Activated naive CD8-positive, alpha-beta T cell treated with anti-CD3 and anti-CD28 coated beads for 36 hours (primary cell): ENCODE measurements at places on chromosomes 6 and 20. TPM values are rescaled to one million over a fixed set of nuclear protein-coding genes. Genes with fewer than 3 reads are reported as not detected.
A peak's percentile ranks its signal among the peaks of the same experiment; 100 is the strongest.

- no peak for DNase-seq
Observed at GRCh38 chr6:154907291-154907690, 87.8 kb upstream of the TIAM2 start.

GRCh38 chr6:24194978-24195700 lies 69.1 kb downstream of the NRSN1 start:
- DNase-seq = no peak

- no peak for DNase-seq
Observed at GRCh38 chr6:63563235-63563634, 9.0 kb upstream of the LOC128125822 start.

DNA sequence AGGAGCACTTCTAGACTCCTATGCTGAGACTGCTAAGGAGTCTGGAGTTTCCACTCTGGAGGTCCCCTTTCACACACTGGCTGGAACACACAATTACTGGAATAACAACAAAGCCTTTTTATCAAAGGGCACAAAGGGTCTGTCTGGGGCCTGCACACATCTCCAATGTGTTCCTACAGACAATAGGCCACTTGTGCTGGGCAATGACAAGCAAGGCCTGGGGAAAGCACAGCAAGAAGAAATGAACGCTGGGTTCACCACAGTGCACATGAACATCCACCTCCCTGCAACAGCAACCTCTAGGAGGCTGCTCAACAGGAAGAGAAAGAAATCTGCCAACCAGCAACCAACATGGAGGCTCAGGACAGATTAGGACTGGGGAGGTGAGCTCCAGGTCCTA lies 43.9 kb downstream of the TRPC4AP start:
- DNase-seq = no peak

GRCh38 chr6:69774740-69775584 lies 21.8 kb downstream of the LMBRD1 start:
- no peak for DNase-seq

DNA sequence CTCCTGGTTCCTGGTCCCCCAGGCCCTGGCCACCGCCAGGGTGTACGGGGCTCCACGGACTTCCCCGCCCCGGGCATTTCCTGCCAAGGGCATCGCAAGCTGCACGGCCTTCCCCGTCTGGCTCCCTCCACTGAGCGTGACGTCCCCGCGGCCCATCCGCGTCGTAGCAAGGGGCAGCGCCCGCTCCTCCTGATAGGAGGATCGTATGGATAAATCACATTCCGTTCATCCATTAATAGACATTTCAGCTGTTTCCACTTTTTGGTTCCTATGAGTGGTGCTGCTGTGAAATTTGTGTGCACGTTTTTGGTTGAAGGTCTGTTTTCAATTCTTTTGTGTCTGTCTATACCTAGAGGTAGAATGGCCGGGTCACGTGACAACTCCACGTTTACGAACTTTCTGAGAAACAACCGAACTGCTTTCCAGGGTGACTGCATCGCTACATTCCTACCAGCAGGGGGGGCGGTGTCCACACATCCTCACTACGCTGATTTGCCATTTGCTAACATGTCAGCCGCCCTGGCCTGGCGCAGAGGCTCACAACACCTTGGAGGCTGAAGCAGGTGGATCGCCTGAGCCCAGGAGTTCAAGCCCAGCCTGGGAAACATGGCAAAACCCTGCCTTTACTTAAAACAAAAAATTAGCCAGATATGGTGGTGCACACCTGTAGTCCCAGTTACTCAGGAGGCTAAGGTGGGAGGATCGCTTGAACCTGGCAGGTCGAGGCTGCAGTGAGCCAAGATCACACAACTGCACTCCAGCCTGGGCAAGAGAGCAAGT lies 37.7 kb downstream of the KCNQ2 start:
- DNase-seq = peak; percentile 73

GRCh38 chr6:134176264-134176975 lies 124.0 kb upstream of the SLC2A12 start:
- peak; percentile 23 for DNase-seq

DNA sequence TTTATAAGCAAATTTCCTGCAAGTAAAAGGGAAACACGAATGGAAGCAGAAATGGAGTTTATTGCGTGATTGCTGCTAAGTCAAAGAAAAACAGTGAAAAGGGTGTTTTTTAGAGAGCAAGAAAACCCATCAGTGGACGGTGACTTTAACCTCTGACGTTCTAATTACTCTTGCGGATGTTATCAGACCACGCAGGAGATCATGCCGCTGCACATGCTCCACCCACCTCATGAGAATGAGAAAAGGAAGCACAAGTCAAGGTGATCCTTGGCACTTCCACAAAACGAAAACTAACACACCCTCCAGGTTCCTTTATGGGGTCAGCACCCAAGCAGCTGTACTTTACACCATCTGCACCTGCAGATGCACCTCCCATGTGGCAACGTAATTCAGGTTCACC lies 45.0 kb downstream of the LYRM4 start:
- no peak for DNase-seq

- DNase-seq = no peak
Observed at GRCh38 chr6:3532296-3532916, 75.6 kb upstream of the SLC22A23 start.

DNA sequence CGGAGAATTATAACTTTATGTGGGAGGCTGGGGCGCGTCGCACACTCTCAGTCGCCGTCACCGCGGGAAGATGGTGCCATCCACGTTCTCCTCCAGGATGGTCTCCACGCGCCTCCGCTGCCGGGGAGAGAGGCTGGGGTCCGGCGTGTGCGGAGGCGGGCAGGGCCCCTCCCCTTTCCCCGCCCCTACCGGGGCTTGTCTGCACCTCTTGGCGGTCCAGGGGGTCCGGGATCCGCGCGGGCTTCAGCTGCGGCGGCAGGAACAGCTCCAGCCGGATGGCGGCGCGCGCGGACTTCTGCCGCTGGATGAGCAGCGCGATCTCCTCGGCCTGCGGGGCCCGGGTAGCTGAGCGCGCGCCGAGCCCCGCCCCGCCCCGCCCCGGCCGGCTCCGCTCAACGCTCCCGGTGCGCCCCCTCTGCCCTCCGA lies 807 bp downstream of the LKAAEAR1 start:
- DNase-seq = peak; percentile 82

DNA sequence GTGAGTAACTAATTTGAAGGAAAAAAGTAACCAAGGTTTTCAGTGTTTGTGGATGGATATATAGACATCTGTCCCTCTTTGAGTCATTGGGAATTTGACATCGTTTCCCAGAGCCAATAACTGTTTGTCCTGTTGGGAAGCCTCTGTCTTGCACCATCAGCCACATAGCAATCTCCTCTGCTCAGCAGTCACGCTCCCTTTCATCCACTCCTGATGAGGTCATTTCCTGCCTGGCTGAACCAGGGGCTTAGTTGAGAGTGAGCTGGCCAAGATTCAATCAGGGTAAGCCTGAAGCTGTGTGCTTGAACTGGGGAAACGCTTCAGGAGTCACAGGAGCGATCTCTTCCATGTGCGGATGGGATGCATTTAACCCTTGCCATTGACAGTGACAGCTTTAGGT lies 121.5 kb upstream of the FOXQ1 start:
- no peak for DNase-seq

DNA sequence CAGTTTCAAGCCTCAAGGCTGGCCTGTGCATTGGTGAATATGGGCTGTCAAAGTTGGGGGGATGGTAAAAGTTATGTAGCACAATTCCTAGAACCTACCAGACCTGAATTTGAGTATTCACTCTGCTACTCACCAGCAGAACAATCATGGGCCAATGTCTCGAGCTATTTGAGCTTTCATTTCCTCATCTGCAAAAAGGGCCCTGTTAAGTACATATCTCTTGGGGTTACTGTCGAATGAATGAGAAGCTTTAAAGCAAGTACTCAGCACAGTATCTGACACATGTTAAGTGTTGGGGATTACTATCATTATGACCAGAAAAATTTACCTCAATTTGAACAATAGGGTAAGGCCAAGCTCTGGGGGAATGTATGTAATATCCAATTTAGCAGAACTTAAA lies 13.5 kb upstream of the ENPP4 start:
- no peak for DNase-seq

DNA sequence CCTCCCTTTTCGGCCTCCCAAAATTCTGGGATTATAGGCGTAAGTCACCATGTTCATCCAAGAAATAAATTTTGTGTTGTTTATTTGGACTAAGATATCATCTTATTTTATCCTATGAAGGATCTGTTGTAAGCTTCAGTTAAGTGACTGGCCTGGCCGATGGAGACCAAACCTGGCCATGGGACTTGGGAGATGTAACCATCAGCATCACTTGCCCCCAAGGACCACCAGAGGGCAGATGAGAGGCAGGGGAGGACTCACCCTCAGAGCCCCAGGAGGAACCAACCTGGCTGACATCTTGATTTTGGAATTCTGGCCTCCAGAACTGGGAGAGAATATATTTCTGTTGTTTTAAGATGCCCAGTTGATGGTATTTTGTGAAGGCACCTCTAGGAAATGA lies 266.7 kb downstream of the CDH26 start:
- DNase-seq = peak; percentile 6

DNA sequence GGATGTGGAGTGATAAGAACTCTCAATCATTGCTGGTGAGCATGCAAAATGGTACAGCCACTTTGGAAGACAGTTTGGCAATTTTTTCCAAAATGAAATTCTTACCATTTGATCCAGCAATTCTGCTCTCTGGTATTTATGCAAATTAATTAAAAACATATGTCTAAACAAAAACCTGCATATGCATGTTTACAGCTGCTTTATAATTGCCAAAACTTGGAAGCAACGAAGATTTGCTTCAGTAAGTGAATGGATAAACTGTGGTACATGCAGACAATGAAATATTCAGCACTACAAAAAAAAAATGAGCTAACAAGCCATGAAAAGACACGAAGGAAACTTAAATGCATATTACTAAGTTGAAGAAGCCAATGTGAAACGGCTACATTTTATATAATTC lies 55.5 kb upstream of the SMLR1 start:
- no peak for DNase-seq

DNA sequence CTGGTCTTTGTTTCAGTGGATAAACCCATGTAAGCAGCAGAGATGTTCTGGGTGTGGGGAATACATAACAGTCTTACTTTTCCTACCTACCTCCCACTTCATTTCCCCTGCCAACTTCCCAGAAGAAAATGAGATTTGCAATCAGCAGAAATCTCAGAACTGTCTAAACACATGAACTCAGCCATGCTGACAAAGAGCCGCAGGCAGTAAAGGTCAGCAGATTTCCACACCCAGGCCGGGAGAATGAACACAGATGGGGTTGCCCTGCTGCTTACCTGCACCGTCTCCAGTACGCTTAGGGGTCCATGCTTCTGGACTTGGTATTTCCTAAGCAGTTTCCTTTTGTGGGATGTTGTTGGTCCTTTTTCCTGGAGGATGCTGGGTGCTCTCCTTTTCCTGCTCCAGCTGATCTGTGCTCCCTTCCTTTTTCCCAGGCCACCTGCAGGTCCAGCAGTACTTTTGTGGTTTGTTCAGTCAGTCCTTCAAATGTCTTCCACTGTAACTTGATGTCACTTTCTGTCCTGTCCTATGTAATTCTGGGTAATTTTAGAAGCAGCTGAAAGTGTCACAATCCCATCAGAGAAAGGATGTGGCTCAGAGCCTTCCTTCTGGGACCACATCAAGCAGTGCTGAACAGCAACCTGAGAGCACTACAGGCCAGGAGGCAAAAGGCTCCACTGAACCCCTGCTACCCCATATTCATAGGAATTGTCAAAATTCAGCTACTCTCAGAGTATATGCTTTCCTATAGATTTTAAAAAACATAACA lies 129.0 kb downstream of the CEP57L1 start:
- DNase-seq = no peak

GRCh38 chr6:110645685-110646418 lies 169.4 kb downstream of the CDK19 start:
- DNase-seq = no peak

DNA sequence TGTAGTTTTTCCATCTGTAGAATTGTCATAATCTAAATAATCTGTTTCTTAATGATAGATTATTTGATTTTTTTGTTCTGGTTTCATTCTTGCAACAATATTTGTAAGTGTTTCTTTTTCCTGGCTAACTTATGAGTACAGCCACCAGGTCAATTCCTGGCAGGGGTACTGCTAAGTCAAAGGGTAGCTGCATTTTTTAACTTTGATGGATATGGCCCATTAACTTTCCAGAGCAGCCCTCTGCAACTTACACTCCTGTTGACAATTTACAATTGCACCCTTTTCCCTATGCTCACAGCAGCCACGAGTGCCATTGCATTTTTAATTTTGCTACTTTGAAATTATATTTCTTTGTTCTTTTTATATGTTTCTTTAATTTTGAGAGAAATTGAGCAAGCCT lies 209.3 kb upstream of the CST7 start:
- no peak for DNase-seq

DNA sequence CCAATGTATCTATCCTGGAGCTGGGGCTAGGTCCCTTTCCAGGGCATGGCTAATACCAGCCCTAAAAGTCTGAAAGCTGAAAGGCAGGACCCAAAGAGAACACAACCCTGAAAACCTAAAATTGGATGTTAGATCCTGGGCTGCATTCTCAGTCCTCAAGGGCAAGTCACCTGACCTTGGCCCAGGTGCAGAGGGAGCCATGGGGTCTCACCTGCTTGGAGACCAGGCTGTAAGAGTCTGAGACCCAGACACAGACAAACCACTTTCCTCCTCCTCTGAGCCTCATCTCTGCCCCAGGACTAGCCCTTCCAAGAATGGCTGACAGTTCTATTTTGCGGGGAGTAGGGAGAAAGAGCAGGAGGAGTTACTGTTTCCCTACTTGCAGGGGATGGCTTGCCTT lies 60.0 kb downstream of the EFCAB8 start:
- DNase-seq = no peak

- DNase-seq = no peak
Observed at GRCh38 chr6:25832670-25833069, 818 bp upstream of the SLC17A1 start.

- DNase-seq = no peak
Observed at GRCh38 chr6:53796791-53797190, 2.0 kb downstream of the LRRC1 start.

GRCh38 chr20:11958855-11959254 lies 41.2 kb downstream of the BTBD3 start:
- no peak for DNase-seq

GRCh38 chr6:82573254-82573972 lies 209.8 kb downstream of the TPBG start:
- no peak for DNase-seq

DNA sequence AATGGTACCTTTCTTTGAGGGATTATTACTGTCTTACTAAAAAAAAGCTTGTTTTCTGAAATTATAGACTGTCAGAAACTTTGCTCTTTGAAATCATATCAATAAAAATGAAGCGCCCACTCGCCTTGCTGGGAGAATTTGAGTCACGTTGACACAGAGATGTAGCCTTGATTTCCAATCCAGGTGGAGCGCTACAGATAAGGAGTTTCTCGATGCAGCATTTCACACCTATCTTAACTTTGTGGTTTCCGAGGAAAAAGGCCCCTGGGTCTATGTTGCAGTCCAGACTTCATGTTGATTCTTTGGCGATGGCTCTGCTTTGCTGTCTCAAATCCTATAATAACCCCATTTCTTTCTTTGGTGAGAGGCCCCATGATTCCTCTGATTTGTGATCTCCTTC lies 158.1 kb upstream of the ARG1 start:
- DNase-seq = no peak

GRCh38 chr6:167094436-167094819 lies 28.5 kb upstream of the CCR6 start:
- DNase-seq = no peak

Gene LBP
- total RNA-seq = not detected

Gene NRN1
- total RNA-seq = 10.2 TPM

Gene HSPA1L
- total RNA-seq = 1.5 TPM

Gene PAK5
- total RNA-seq = not detected

Gene OPRM1
- total RNA-seq = not detected

Gene CD109
- total RNA-seq = 12.4 TPM

Gene BPHL
- 11.2 TPM for total RNA-seq

Gene CCN5
- total RNA-seq = not detected

Gene PRDM1
- 13.1 TPM for total RNA-seq

Gene TMEM14A
- 19.6 TPM for total RNA-seq

Gene DLK2
- total RNA-seq = 0.93 TPM

Gene SYTL3
- 101 TPM for total RNA-seq
